ENCODE measurements at places on chromosomes 4 and X. TPM values are rescaled to one million over a fixed set of nuclear protein-coding genes. Genes with fewer than 3 reads are reported as not detected.

DNA sequence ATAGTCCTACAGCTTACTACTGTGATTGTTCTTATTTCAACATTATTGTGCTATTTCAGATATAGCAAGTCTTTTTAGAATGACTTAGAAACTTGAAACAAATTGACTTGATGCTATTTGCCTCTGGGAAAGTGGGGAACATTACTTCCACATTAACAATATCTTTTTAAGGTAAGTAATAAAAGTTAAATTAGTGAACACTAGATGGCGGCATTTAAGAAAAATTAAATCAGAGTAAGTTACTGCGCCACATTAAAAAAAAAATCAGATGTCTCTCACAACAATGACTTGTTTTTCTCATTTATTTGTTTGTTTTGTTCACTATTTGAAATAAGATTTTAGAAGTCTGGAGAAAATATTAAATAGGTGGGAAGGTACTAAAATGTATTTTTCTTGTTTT lies 1026.9 kb upstream of the SLIT2 start:
- no peak for DNase-seq

The FAM47E gene
- total RNA-seq, result not detected

The PLXNB3 gene
- 1.7 TPM for total RNA-seq

The RHOXF1 gene
- total RNA-seq, result 0.76 TPM

The F8 gene
- total RNA-seq, result 15.0 TPM

All from activated T-cell treated with anti-CD3 and anti-CD28 coated beads, Interleukin-2, amount 50 U/mL, for 72 hours (primary cell).